NCI-H1436 treated with DMSO at 0.1 percent for 48 hours (cell line): ENCODE measurements at places on chromosomes 2 and 18.

GRCh38 chr18:11518788-11519685 lies 90.4 kb upstream of the SLC35G4 start:
- no peak for DNase-seq

GRCh38 chr18:11411048-11411447 lies 198.3 kb upstream of the SLC35G4 start:
- no peak for DNase-seq

GRCh38 chr2:43086451-43087221 lies 139.8 kb downstream of the ZFP36L2 start:
- DNase-seq = no peak

DNA sequence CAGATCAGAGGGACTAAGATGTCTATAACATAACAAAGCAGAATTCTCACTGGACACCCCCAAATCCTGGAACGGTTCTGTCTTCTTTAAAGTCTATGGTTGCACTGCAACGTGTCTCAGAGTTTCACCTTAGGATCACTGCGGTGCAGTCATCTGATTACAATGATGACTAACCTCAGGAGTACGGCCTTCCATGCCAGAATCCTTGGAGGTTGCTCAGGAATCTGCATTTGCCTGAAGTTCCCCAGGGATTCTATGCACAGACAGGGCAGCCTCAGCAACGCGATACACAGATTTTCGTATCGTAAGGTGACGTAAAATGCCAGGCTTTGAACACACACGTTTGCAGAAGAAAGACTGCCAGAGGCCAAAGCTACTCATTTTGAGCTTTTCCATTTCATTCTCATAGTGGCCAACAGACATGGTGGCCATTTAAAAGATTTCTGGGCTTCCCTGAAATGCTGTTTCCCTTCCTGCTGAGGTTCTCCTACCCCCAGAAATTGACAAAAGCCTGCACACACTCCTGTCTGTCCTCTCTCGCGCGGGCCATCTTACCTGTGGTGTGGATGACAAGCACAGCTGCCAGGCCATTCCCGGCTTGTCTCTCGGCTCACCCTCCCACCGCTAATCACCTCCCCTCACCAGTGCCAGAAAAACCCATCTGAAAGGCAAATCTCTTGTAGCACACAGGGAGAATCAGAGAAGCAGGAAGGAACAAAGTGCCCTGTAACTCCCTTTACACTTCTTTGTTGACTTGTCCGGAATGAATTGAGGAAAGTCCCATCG lies 148.8 kb downstream of the ACKR3 start:
- no peak for DNase-seq
